Smooth muscle cell of the umbilical artery (primary cell): ENCODE measurements at places on chromosomes 6 and 20. TPM values are rescaled to one million over a fixed set of nuclear protein-coding genes. Genes with fewer than 3 reads are reported as not detected.

FRMD1 gene
- not detected in 2 replicates for total RNA-seq

MOG gene
- total RNA-seq: not detected in 2 replicates

BEND3 gene
- total RNA-seq: 1.2 and 5.5 TPM in 2 replicates

FKBP1C gene
- 0.46 TPM in 1 of 2 replicates, not detected in the other for total RNA-seq

HLA-F gene
- 4.4 and 8.0 TPM in 2 replicates for total RNA-seq

MAS1 gene
- total RNA-seq: under 0.01 TPM in 1 of 2 replicates, not detected in the other
